ENCODE measurements at places on chromosomes 1 and 21.
A peak's percentile ranks its signal among the peaks of the same experiment; 100 is the strongest.

- no peak for DNase-seq
These were observed 1.2 kb upstream of the WNT3A start for GRCh38 chr1:228005511-228006033.

DNA sequence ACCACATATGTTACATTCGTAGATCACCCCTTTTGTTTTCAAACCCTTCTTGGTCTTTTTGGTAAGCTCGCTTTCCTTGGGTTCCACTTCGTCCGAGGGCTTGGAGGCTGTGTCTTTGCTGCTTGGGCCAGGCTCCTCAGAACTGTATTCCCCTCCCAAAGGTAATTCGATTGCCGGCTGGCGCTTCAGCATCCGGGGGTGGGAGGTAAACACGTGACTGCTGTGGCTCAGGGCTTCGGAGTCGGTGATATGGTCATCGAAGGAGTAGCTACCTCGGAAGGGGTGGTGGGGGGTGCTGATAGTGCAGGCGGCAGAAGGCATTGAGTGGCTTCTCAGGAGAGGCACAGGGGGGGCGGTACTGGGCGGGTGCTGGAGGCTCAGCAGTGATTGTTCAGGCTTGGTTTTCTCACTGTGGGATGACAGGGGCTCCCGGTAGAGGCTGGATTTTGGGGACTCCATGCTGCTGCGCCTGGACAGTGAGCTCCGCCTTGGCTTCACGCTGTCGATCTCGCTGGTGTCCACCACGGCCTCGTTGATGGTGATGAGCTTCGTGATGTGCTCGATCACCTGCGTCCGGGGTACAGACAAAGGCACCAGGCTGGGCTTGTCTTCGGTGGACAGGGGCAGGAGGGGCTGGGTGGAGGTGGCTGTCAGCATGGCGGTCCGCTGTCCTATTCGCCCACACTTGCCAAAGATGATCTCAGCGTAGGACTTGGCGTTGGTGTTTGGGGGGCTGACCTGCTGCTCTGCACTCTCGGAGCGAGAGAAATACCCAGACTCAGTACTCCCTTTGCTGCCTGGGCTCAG, 98.6 kb upstream of the EDN2 start:
- no peak for DNase-seq

DNA sequence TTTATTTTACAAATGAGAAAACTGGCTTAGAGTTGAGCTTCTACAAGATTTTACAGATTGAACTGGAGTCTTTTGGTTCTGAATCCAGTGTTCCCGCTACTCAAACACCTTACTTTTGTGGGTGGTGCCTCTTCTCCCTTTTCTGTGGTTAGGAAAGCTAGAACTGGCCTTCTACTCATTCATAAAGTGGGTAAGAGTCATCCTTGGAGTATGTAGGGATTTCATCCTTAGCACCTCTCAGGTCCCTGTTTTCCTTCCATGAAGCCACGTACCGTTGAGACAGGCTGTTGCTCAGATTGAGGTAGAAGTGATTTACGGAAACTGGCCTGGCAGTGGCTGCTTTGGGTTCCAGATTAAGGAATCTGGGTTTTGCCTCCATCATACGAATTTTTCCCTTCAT, 35.8 kb downstream of the WNT4 start:
- no peak for DNase-seq

- DNase-seq, result peak; percentile 70
These were observed 821 bp downstream of the PHC2 start for GRCh38 chr1:33429856-33430691.

DNA sequence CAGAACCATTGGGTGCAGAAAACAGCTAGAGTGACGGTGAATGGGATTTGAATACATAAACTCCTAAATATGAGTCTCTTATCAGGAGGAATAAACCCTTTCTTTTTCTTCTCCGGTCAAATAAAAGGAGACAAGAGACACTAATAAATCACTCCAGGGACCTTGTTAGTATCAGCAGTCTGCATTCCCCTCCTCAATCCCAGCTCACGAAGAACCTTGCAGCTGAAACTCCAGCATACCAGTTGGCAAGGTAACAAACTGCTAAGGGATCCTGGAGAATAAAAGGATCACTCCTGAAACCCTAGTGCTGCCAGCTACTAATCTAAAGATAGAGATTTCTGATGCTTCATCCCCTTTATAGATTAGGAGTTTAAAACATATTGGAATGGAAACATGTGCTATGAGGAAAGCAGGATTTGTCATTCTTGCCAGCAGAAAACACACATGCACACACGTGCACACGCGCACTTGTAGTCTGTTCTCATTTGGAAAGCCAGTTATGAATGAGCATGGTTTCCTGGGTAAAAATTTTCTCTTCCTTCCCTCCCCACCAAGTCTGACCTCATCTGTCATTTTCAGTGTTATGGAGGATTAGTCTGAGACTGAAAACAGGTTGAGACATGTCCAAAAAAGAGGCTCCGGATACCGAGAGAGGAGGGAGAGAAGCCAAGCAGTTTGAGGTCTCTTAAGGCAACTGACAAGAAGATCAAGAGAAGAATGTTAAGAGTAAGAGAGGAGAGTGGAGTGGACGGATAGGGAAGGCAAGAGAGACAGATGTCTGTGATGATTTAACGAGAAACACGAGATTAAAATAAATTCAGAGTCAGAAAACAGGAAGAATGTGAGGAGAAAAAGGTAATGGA, 10.9 kb downstream of the IER5 start:
- no peak for DNase-seq

DNA sequence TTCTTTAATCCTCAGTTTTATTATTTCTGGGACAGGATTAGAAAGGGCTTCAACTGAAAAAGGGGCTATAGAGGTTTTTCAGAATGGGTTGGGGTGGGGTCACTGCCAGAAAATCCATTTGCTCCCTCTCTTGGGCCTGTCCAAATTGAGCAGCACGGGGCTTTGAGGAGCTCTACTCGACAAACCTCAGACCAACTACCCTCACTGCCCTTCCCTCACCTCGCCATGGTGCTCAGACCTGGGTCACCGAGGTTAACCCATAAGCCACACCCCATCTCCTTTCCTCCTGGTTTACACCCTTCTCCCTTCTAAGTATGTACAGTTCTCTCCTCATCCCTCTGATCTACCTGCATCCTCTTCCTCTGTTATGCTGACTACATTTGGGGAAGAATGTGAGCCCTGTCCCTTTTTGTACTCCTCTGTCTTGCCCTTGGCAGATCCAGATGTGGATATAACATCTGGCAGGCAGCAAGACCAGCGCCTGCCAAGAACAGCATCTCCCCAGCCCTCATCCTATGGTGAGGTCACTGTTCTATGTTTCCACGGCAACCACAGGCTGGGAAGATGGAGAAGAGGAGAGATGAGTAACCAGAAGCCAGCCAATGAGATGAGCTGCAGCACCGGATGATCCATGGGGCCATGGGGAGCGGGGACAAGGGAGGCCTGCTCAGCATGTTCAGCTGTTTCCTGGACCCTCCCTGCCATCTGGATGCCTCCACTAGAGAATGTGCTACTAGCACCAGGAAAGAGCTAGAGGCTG, 3.7 kb upstream of the FABP3 start:
- peak; percentile 89 for DNase-seq

- DNase-seq, result no peak
These were observed 15.5 kb upstream of the SLC2A5 start for GRCh38 chr1:9084906-9085305.

DNA sequence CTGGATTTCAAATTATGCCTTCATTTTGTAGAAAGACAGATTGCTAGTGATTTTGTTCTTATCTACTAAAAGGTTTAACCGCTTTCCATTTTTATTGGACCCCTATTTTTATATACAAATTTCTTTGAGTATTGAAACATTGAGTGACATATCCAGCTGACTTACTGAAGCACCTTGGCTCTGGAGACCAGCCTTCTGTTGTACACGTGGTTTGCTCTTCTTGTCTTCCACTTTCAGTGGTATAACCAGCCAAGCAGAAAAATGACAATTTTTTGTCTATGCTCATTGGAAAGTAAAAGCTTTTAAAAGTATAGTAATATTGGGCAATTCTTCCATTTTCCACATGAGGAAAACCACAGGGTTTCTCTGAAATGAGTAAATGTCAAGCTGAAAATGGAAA, 4.4 kb downstream of the F13B start:
- DNase-seq, result no peak

- no peak for DNase-seq
These were observed 2.3 kb downstream of the EPS8L3 start for GRCh38 chr1:109761227-109762038.

DNA sequence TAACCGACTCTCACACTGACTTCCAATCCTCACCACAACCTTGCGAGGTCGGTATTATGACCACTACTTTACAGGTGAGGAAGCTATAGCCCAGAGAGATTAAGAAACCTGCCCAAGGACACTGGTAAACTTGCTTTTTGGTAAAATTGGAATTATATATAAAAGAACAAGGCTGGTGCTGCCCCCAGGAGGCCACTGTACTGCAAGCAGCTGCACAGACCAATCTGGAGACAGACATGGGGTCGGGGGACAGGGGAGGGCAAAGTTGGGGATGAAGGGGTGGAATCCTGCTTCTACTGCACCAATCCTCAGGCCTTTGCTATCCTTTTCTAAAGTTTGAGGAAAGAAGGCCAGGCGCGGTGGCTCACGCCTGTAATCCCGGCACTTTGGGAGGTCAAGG, 280.8 kb downstream of the SPATA17 start:
- DNase-seq, result peak; percentile 33

GRCh38 chr1:6178751-6179563, 1.2 kb downstream of the CHD5 start:
- no peak for DNase-seq

- no peak for DNase-seq
These were observed 161.6 kb downstream of the LRRC40 start for GRCh38 chr1:70043804-70044203.

GRCh38 chr1:241311056-241311746, 45.8 kb downstream of the RGS7 start:
- DNase-seq, result no peak

- no peak for DNase-seq
These were observed 59.7 kb downstream of the MEF2D start for GRCh38 chr1:156440654-156441437.

DNA sequence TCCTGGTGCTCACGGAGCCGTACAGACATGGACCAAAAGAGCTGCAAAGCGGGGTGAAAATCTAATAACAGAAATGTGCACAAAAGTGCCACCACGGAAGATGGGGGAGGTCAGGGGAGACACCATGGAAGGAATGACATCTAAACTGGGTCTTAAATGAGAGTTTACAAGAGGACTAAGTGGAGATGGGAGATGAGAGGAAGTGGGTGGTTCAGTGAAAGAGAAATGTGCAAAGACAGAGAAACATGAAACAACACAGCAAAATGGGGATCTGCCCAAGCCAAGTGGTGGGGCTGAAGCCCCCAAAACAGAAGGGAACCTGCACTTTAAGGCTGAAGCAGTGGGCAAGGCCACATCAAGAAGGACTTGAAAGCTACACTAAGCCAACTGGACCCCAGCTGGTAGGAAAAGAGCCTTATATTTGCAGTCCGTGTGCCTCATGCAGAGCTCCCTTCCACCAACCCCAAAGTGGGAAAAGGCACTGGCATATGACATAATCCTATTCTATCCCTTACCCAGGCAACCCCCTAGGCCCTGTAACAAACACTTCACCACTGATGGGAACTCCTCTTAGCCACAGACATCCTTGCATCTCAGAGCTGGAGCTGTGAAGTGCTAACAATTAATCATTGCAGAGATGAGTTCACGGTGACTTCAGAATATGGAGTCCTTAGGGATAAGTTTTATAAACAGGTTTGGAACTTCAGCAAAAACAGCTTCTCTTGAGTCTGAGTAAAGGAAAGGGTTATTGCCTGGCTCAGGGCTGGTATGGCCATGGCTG, 198.6 kb upstream of the EDN2 start:
- no peak for DNase-seq

- DNase-seq, result no peak
These were observed 3901.8 kb downstream of the SRGAP2C start for GRCh38 chr1:125086611-125087010.

DNA sequence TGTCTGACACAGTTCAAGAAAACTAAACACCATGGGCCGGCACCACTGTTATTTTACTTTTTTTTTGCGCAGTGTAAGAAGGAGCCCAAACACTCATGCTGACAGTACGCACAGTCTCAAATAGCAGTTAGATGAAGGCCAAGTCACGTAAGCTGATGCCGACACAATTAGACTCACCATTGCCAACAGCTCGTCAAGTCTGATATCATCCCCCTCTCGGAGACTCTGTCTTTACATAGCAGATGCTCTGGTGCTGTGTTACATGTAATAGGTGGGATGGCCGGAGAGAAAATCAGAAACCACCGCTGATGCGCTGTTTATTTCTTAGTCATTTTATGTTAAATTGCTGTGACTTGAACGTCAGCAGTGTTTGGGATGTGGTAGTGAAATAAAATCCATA, 49.3 kb downstream of the TGFB2 start:
- no peak for DNase-seq

GRCh38 chr1:7987528-7987927, 26.0 kb downstream of the PARK7 start:
- DNase-seq, result no peak

GRCh38 chr1:11649624-11650330, 4.5 kb downstream of the FBXO2 start:
- no peak for DNase-seq

GRCh38 chr1:187654635-187655034, 825.9 kb downstream of the PLA2G4A start:
- no peak for DNase-seq

DNA sequence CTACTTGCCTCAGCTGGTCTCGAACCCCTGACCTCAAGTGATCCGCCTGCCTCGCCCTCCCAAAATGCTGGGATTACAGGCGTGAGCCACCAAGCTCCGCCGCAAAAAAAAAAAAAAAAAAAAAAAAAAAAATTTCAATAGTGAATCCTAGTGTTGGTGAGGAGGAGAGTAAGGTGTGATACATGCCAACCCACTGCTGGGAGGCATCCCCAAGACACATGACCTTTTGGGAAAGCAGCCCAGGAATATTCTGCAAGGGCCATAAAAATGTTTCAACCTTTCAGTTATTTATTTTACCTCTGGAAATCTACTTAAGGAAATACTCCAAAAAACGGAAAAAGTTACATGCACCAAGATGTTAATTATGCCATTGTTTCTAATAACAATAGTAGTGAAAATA, 69.0 kb downstream of the ITPKB start:
- no peak for DNase-seq

DNA sequence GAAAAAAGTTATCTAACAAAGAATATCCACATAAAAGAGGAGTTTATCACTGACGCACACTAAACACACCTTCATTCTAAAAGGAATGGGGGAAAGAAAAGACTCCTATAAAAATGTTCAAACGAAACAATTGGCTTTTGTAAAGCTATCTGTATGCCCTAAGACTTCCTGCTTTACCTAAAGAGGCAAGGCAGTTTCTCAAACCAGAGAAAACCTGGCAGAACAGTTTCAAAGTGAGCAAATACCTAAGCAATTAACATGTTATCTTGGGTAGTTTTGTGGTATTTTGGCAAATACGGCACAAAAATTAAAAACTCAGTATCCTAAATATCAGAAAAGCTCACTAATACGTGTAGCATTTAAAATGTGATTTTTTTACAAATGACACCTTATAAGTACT, 1.9 kb downstream of the PUM1 start:
- DNase-seq, result no peak
